ENCODE measurements at places on chromosomes 2 and 18. TPM values are rescaled to one million over a fixed set of nuclear protein-coding genes. Genes with fewer than 3 reads are reported as not detected.

DNA sequence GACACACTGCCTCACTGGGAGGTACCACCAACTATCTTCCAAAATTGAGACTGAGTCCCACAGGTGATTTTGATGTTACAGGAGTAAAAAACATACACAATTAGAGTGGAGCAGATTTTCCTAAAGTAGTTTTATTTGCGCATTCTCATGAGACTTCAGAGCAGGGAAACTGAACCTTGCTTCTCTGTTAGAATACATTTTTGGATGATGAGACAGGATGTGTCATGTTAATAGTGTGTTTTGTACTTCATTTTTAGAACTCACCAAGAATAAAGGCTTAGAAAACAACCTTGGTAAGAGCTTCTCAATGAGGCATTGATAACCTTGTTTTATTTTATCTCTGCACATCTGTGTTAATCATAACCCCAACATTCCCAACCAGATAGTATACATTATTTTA is 310.2 kb upstream of the GALNT5 start:
- peak; percentile 54 for DNase-seq

DNA sequence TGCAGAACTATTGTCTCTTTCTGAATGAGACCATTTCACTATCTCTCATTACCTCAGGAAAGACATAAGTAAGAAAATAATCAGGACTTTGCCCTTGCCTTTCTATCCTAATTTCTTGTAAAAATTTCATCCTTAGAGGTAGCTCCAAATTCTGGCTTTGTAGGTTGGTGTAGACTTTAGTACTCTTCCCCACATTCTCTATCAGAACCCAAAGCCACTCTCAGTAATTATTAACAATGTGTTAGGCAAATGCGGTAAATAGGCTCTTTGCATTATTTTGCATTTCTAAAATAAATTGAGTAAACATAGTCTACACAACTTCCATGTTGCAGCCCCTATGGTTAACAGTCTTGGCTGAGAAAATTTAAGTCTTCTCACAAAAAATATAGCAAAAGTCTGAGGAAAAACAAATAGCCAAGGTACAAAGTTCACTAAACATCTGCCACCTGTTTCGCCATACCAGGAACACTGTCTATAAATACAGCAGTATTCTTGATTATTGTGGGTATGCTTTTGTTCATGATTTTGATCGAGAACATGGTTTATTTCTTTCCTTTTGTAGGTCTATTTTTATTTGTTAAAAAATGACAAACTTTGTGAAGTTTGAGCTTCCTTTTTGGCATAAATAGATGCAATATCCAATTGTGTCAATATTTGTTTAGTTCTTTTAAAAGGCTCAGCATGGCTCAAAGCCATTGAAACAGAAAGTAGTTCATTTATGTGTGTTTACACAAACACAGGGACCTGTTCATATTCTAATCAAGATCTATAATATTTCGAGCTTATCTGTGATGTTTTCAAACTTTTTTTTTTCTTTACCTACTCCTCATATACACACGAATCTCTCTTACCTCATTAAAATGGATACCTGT is 1061.5 kb downstream of the CNTNAP5 start:
- DNase-seq: no peak

- DNase-seq: no peak
Observed at GRCh38 chr18:60943297-60943696, 389.9 kb upstream of the CDH20 start.

- DNase-seq: no peak
Observed at GRCh38 chr2:192604295-192604694, 409.6 kb upstream of the TMEFF2 start.

DNA sequence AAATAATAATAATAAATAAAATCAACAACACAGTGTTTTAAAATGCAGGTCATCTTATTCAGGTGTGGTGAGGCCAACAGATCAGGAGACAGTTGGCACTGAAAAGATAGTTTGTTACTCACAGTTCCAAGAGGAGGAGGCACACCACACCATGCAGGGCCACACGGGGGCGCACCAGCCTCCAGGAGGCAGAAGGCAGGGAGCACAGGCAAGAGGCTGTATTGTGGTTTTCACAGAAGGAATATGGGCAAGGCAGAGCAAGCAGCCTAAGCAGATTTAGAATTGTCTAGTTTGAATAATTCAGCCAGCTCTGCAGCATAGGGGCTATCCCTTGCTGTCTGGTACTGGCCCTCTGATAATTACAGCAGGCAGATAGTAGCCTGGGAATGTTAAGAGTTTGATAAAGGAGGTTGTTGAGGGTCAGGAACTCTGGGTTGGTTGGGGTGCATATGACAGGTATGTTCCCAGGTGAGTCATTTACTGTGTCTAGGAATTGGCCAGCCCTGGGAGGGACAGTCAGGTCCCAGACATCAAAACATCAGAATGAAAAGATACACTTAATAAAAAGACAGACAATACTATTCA is 31.3 kb downstream of the KIAA2012 start:
- peak; percentile 59 for DNase-seq

The CHRNG gene
- total RNA-seq: 0.83 TPM

The TEX44 gene
- total RNA-seq: not detected

The MATN3 gene
- total RNA-seq: 8.2 TPM
